ENCODE measurements at places on chromosomes 16 and 17. TPM values are rescaled to one million over a fixed set of nuclear protein-coding genes. Genes with fewer than 3 reads are reported as not detected.

GRCh38 chr17:69117855-69118784, 23.6 kb downstream of the ABCA6 start:
- no peaks in the 10 kb centered on the region for H3K36me3 ChIP-seq
- DNase-seq = no peak
- no peaks in the 10 kb centered on the region for H3K27me3 ChIP-seq
- no peaks in the 10 kb centered on the region for H3K4me1 ChIP-seq

GRCh38 chr17:55154101-55154500, 110.7 kb upstream of the HLF start:
- H3K36me3 ChIP-seq = no peaks in the 10 kb centered on the region
- DNase-seq = no peak
- no peak overlapping the region for H3K4me3 ChIP-seq
- no peaks in the 10 kb centered on the region for H3K27me3 ChIP-seq
- H3K27ac ChIP-seq = no peak overlapping the region

GRCh38 chr16:68088130-68088972, 3.2 kb downstream of the NFATC3 start:
- no peak overlapping the region for H3K4me3 ChIP-seq
- H3K27me3 ChIP-seq = no peaks in the 10 kb centered on the region
- DNase-seq = no peak
- H3K36me3 ChIP-seq = no peaks in the 10 kb centered on the region
- H3K27ac ChIP-seq = no peak overlapping the region

GRCh38 chr16:56013962-56014552, 138.9 kb upstream of the CES5A start:
- no peaks in the 10 kb centered on the region for H3K4me1 ChIP-seq
- no peak overlapping the region for H3K4me3 ChIP-seq
- no peak overlapping the region for H3K27ac ChIP-seq
- no peak for DNase-seq

DNA sequence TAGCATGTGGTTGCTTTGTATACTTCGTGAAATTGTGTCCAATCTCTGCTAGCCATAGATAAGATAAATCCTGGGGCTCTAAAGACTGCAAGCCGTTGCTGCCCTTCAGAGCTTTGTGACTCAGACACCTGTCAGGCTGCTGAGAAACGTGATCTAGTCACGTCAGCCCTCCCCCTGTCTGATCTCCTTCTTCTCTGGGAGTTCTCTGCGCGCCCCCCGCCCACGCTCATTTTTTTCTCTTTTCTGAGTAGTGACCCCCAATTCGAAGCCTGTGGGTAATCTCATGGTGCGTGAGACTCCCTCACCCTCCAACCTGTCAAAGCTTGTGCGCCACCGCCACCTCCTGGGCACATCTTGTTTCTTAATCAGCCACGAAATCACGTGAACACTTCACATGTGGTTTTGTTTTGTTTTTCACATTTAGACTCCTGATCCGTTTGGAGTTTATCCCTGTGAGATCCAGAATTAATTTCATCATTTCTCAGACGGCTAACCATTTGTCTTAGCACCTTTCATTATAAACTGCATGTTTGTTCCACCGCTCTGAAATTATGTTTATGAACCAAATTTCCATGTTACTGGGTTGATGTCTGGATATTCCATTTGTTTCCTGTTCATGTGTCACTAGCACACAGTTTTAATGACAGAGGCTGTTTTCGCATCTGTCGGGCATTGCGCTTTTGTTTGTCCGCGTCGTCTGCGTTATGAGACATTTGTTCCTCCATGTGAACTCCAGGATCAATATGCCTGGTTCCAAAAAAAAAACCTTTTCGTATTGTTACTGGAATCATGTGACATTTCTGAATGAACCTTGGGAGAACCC, 977 bp upstream of the ZNF778 start:
- peak overlapping the region; percentile 83 for H3K4me3 ChIP-seq
- no peaks in the 10 kb centered on the region for H3K27me3 ChIP-seq
- H3K4me1 ChIP-seq = peaks cover 7% of the 10 kb centered on the region
- peak overlapping the region; percentile 96 for H3K27ac ChIP-seq

Gene CPNE7
- total RNA-seq = not detected

Gene KRT23
- total RNA-seq = not detected

Measured in ascending aorta (tissue), 2 donors.